Mononuclear cell (primary cell): ENCODE measurements at places on chromosomes 3 and 15. TPM values are rescaled to one million over a fixed set of nuclear protein-coding genes. Genes with fewer than 3 reads are reported as not detected.

Gene CEP70
- total RNA-seq, result 40.7 TPM

Gene ATP13A3
- 179 TPM for total RNA-seq

Gene THSD4
- total RNA-seq, result 0.10 TPM

Gene GOLGA8N
- 6.1 TPM for total RNA-seq

Gene SETMAR
- total RNA-seq, result 9.2 TPM

Gene FEZF2
- total RNA-seq, result not detected

Gene MST1R
- 0.10 TPM for total RNA-seq

Gene HTR3E
- total RNA-seq, result not detected

Gene ACP3
- total RNA-seq, result 18.1 TPM

Gene SLC28A1
- total RNA-seq, result not detected

Gene C3orf70
- not detected for total RNA-seq

Gene SEMA3B
- 0.42 TPM for total RNA-seq

Gene UROC1
- not detected for total RNA-seq

Gene CCDC13
- total RNA-seq, result 0.94 TPM

Gene ARNT2
- not detected for total RNA-seq

Gene ANKRD63
- total RNA-seq, result not detected

Gene GP5
- total RNA-seq, result 3.8 TPM

Gene MAP1A
- 2.4 TPM for total RNA-seq

Gene SNX22
- 4.5 TPM for total RNA-seq

Gene KLHL25
- total RNA-seq, result 8.8 TPM

Gene RETNLB
- total RNA-seq, result not detected

Gene PP2D1
- not detected for total RNA-seq

Gene ACTRT3
- not detected for total RNA-seq

Gene CCDC80
- total RNA-seq, result under 0.01 TPM

Gene CNTN3
- total RNA-seq, result not detected

Gene PCSK6
- 6.6 TPM for total RNA-seq

Gene PPCDC
- 17.4 TPM for total RNA-seq

Gene GOLGA6A
- not detected for total RNA-seq

Gene ADAMTS17
- 7.6 TPM for total RNA-seq

Gene BHLHE40
- total RNA-seq, result 216 TPM

Gene LIPC
- total RNA-seq, result 0.73 TPM

Gene SYNPR
- total RNA-seq, result not detected

Gene DUOXA2
- total RNA-seq, result not detected

Gene EFL1
- 10.8 TPM for total RNA-seq

Gene AADACL2
- not detected for total RNA-seq

Gene KLHL40
- total RNA-seq, result not detected

Gene LYZL4
- total RNA-seq, result not detected

Gene PTH1R
- not detected for total RNA-seq

Gene PARP14
- 120 TPM for total RNA-seq

Gene SAMMSON
- not detected for total RNA-seq

Gene IL17RB
- total RNA-seq, result 0.10 TPM

Gene CTXND1
- not detected for total RNA-seq

Gene LRRIQ4
- not detected for total RNA-seq
